ENCODE measurements at places on chromosomes 7 and 10.

DNA sequence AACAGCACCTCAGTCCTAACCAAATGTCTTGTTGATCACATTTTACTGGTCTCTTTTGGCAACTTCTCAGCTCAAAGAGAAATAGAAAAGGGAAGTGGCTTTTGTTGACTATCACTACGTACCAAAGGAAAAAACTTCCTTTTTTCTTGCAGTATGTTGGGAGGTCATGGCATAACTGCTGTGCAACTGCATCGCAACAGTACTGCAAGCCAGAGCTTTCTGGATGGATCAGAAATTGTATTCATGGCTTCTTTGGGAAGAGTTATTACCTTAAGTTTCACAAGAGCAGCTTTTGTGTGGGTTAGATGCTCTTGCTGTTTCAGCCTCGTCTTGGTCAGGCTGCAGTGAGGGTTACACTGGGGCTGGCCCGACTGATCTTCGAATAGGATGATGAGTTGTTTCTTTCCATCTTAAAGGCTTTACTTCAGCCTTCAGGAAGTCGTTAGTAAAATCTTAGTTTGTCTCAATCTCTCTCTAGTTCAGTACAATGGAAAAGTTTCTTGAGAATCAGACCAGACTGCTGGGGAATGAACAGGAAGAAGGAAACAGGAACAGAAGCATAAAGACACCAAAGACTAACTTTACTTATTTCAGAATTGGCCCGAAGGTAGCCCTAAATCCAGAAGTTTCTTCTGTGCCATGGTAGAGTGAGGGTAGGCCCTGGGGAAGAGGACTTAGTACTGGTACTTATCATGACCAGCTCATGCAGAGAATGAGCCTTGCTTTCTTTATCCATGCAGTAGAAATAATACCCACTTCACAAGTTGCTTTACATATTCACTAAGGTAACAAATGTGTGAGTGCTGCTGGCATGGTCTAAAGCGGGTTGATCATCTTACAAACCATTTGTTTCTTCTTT, 153.6 kb downstream of the CELF2 start:
- DNase-seq, result no peak

GRCh38 chr7:157564517-157565177, 227.8 kb downstream of the DNAJB6 start:
- DNase-seq, result no peak

- no peak for DNase-seq
These were observed 310.5 kb upstream of the DGKB start for GRCh38 chr7:15213093-15213492.

- no peak for DNase-seq
These were observed 257.3 kb upstream of the AKR1E2 start for GRCh38 chr10:4568731-4569130.

DNA sequence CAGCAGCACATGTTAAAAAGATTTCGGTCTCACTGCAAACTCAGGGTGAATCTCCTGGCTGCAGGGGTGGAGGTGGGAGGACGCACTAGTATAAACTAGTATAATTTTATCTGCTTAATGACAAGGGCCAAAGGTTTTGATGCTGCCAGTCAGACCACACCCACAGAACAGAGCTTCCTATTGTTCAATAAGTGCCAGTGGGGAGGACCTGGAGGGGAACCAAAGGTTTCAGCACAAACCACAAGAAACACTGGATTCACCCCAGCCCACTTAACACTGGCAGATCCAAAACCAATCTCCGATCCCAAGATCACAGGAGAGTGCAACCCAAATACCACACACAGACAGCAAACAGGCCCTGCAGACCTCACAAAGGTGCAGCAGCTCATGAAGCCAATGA, 6.6 kb downstream of the VOPP1 start:
- DNase-seq, result no peak
